ENCODE measurements at places on chromosomes 5 and 9.

GRCh38 chr9:85430659-85431338 lies 311.0 kb downstream of the AGTPBP1 start:
- no peak for DNase-seq

GRCh38 chr9:87622923-87623322 lies 103.0 kb upstream of the CTSL start:
- no peak for DNase-seq

GRCh38 chr5:178145965-178146820 lies 7.5 kb downstream of the NHP2 start:
- peak; percentile 81 for DNase-seq

- DNase-seq, result no peak
Observed at GRCh38 chr5:96115147-96115807, 153.6 kb upstream of the ELL2 start.

GRCh38 chr9:112884101-112884500 lies 6.6 kb downstream of the SLC46A2 start:
- peak; percentile 67 for DNase-seq

Measured in mammary epithelial cell (primary cell).